T-cell (primary cell): ENCODE measurements at places on chromosomes 12 and 14.

DNA sequence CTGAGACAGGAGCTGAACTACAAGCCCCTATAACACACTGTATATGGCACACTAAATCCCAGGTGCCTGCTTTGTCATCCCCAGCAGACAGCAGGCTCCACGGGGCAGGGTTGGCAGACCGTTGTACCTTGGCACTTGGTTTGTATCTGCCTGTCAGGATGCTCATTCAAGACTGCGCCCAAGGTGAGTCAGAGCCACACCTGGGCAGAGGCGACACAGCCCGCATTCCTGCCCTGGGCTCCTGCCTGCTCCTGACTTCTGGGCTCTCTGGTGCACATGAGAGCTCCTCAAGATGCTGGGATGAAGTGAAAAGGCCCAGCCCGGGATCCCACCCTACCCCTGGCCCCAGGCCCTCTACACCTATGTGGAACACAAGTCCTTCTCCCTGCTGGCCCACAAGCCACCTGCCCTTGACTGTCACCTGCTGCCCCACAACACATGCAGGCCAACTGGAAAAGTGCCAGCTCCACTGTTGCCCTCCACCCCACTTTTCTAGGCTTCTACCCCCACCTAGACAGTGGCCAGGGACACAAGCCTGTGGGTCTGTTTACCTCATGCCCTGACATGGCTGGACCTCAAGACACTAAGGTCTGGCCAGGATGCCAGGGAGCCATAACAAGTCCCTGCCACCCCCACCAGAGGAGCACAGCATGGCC lies 30.8 kb upstream of the PNMA1 start:
- DNase-seq, result no peak

GRCh38 chr14:50447461-50447860 lies 50.8 kb upstream of the CDKL1 start:
- DNase-seq, result no peak

GRCh38 chr14:23237772-23238594 lies at the start of gene RNF212B:
Gene RNF212B, plus strand, starts transcription at chr14:23237936. Its CDS starts 2,410 bp downstream, at chr14:23240346.
- DNase-seq, result peak; percentile 67

- no peak for DNase-seq
Observed at GRCh38 chr12:89824822-89825221, 116.2 kb upstream of the ATP2B1 start.

DNA sequence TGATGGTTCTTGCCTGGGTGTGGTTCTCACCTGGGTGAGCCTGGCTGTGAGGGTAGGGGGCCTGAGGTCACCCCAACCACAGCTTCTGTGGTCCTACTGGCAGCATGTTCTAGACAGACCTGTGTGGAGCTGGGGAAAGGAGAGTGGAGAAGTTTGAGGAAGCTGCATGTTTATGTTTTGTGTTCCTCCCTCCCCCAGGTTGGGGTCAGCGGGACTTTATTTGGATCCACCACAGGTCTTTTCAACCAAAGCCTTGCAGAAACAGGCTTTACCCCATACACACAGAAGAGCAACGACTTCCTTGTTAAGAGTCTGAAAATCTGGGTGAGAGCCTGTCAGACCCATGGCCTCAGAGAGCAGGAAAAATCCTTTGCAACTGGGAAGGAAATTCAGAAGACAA lies 5.6 kb downstream of the CD9 start:
- DNase-seq, result no peak

DNA sequence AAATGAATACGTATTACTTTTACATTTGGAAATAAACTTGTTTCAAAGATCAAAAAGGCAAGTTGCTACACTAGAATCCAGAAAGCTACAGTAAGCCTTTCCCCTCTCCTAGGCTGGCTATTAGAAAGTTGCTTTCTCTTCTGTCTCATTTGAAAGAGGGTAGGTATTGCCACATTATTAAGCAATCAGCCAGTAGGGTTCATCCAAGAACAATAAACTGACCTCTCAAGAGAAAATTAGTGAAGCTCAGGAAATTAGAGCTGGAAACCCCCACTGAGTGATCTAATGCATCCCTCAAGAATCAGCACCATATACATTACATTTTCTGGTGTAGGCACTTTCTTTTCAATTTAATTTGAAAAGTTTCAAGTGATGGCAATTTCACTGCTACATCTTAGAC lies 4.5 kb upstream of the TMEM233 start:
- no peak for DNase-seq

DNA sequence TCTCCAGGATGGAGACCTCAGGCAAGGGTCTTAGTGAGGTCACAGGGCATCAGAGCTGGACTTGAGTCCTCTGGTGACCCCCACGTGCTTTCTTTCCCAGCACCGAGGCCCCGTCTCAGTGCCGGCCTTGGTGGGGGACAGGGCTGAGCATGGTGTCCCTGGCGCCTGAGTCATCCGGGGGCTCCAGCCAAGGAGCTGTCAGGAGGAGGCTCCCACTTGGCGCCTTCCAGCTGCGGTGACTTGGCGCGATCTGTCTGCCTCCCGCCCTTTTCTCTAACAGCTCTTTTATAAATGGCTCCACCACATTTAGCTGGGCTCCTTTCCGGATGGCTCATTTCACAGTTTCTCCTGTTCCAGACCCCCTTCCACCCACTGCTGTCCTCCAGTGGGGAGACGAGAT lies 60.4 kb downstream of the PRMT8 start:
- DNase-seq, result no peak

- DNase-seq, result no peak
Observed at GRCh38 chr12:122393817-122394216, 28.7 kb downstream of the CLIP1 start.

GRCh38 chr14:75667099-75667765 lies 6.2 kb downstream of the TTLL5 start:
- no peak for DNase-seq

GRCh38 chr14:70886421-70887206 lies 20.6 kb upstream of the PCNX1 start:
- peak; percentile 33 for DNase-seq

DNA sequence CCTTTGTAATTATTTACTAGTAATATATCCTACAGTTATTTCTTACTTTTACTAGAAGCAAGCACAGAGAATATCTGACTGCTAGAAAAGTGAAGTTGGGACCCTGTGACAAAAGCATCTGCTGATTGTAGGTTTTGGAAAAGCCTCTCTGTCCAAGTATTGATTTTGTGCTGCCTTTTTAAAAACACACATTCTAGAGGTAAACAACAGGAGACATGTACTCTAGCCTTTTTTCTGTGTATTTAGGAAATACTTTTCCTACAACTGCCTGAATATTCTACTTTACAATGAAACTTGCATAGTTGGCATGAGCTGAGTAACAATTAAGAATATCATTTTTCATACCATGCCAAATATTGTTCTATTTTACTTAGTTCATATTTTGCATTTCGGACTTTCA lies 1249.0 kb downstream of the SLC16A7 start:
- DNase-seq, result no peak

DNA sequence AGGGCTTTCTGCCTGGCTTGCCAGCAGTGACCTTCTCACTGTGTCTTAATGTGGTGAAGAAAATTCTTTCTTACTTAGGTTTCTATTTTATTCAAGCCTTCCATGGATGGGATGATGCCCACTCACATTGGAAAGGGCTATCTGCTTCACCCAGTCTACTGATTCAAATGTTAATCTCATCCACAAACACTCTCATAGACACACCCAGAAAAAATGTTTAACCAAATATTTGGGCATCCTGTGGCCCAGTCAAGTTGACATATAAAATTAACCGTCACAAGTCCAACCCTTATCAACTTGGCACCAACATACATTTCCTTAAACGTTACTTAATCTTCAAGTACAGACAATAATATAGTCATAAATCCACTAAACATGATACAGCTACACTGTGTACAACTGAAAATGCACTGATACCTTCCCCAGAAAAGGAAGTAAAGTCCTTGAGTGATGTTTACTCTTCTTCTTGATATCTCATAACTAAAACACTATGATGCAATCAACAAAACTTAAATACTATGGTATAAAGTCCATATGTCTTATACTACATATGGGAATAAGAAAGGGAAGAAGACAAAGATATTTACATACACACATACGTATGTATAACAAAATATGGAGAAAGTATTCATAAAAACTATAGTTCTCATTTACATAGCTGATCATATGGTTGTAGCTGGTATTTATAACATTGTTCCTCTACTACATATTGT lies 394.7 kb upstream of the NOVA1 start:
- DNase-seq, result no peak

DNA sequence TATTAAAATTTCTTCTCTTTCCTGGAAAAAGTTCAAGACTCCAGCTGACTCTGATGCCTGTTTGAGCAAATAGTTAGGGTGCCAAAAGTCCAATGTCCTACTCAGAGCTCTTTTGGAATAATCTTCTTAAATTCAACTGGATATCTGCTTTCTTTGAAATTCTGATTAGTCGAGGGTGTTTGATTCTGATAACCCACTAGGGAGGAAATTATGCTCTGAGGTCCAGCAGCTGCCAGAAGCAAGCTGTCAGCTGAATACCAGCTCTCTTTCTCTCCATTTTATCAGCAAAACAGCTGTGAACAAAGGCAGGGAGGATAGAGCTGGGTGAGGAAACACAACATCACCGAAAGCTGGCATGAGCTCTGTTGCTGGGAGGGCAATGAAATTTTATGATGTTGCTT lies 141.5 kb downstream of the CAND1 start:
- DNase-seq, result no peak

DNA sequence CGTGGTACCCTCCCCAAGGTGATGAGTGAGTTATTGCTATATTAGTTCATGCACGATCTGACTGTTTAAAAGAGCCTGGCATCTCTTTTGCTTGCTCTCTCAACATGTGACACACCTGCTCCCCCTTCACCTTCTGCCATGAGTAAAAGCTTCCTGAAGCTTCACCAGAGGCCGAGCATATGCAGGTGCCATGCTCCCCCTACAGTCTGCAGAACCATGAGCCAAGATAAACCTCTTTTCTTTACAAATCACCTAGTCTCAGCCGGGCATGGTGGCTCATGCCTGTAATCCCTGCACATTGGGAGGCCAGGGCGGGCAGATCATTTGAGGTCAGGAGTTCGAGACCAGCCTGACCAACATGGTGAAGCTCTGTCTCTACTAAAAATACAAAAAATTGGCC lies 61.8 kb downstream of the RNFT2 start:
- no peak for DNase-seq

DNA sequence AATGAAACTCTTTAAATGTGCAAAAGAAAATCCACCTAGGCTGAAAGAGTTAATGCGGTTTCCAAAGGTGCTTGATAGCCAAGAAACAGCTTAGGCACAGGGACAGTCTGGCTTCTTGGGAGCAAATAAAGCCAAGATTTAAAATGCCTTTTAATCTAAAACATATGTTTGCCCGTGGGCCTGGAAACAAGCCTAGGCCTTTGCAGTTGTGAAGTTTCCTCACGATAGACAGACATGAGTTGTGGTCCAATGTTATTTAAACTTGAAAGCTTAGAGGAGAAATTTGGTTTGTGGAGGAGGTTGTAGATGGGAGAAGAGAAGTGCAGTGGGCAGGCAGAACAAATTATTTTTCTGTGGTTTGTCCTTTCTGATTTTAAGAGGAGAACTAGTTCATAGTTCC lies 29.8 kb downstream of the PROX2 start:
- no peak for DNase-seq

GRCh38 chr14:99887407-99887806 lies 94.2 kb downstream of the EML1 start:
- DNase-seq, result no peak

DNA sequence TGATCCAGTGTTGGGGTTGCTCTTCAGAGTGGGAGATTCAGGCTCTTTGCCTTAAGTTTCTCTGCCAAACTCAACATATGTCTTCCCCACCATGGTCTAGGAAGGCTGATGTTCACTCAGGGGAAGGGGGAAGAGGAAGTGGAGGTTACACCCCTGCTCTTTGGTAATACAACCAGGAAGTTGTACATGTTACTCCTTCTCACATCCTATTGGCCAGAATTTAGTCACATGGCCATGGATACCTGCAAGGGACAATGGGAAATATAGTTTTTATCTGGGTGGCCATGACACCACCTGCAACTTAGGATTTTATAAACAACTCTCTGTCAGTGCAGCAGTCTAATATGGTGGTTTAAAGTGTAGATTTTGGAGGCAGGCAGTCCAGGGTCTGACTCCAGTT lies 150.9 kb downstream of the TBX5 start:
- DNase-seq, result no peak

GRCh38 chr14:21256539-21257393 lies 12.5 kb downstream of the HNRNPC start:
- no peak for DNase-seq

- no peak for DNase-seq
Observed at GRCh38 chr14:49280566-49280965, 305.6 kb downstream of the RPS29 start.

GRCh38 chr14:105879867-105880561 lies 353.6 kb downstream of the TMEM121 start:
- peak; percentile 13 for DNase-seq

DNA sequence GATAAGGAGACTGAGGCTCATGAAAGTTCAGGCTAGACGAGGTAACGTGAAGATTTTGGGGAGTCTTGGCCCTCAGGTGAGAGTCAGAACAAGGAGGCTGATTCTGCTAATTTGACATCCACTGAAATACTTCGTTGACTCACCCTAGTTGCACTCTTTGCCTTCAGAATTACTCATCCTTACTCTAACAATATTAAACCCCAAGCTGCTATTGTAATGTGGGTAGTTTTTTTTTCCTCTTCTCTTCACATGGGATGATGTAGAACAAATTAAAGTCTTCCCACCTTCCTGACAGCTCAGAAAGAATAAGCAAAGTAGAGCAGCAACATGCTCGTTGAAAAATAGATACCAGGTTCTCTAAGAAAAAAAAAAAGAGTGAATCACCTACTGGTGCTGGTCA lies 22.0 kb upstream of the SRRM4 start:
- DNase-seq, result no peak

DNA sequence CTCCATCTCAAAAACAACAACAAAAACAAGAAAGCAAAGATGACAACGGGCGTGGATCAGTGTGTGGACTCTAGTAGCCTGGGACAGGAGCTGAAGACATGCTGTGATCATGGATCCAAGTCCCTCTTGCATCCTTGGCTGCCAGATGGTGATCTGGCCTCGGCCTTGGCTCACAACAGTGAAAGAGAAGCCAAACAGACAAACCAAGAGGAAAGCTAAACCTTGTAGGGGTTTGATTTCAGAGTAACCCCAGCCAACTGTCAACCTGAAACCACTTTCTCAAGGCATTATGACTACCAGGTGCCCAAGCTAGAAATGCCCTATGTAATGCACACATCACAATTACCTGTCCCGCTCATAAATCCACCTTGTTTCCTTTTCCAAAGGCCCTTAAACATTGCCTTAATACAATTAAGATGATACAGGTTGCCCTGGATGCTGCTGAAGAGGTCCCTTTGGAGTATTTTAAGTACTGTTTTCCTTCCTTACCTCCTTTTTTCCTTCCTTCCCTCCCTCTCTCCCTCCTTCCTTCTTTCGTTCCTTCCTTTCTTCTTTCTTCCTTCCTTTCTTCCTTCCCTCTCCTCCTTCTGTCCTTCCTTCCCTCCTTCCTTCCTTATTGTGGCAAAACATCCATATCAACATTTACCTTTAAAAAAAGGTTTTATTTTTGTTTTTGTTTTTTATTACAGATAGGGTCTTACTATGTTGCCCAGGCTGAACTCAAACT lies 41.4 kb upstream of the NINJ2 start:
- DNase-seq, result no peak
